ENCODE measurements at places on chromosomes 7 and 10.

DNA sequence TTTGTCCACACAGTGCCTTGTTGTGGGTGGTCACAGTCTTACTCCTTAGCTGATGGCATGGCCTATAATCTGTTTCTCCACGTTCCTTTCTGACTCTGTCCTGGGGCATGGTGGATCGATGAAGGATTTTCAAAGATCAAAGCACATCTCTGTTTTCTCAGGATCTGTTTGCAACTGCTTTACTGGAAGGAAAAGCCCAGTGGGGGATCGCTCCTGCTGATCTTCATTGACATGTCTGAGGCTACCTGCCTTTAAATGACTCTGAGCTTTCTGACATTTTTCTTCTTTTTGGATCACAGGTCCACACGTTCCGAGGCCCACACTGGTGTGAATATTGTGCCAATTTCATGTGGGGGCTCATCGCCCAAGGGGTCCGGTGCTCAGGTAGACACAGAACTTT is 68.0 kb upstream of the PRR15 start:
- no peak for DNase-seq

GRCh38 chr10:279232-279631 is 144.0 kb downstream of the ZMYND11 start:
- no peak for DNase-seq

DNA sequence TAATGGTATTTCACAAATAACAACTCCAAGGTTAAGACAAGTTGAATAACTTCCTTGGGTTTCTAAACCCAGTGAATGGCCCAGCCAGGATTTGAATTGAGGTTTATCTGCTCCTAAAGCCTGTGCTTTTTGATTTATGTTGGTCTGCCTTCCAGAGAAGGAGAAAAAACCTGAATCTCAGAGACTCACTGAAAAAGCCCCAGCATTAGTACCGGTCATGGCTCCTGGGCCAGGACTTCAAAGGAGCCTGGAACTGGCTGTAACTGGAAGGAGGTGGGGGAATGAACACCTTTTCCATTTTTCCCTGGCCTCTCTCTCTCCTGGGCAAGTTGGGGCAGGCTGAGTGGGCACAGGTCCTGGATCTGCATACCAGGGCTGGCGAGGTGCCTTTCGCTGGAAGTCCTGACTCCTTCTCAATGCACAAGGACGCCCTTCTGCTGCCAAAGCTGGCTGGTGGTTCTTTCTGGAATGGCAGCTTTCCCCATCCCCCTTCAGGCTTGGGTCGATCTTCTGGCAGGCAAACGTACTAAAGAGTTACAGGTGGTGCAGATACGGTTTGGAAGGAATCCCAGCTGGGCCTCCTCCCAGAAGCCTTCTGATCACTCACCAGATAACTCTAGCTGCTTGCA is 268.2 kb downstream of the PTEN start:
- DNase-seq = no peak

DNA sequence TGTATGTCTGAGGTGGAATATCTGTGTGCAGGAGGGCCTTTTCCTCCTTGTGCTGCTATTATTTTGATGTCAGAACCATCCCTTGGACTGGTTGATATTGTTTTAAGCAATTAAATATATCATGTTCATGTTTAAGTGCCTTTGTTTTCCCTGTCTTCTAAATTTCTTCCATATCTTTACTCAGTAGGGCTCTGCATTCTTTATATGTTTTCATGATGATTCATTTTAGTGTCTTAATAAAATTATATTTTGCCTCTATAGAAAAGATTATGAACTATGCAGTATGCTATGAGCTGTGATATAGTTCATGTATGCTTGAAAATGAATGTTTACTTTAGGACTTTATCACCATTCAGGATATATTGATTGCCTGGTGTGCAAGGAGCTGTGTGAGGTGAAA is 34.8 kb downstream of the AHR start:
- DNase-seq = no peak
